Activated CD4-positive, alpha-beta T cell treated with anti-CD3 and anti-CD28 coated beads, Interleukin-2, amount 50 U/mL, for 24 hours (primary cell): ENCODE measurements at places on chromosomes 1 and 21.

- no peak for DNase-seq
Observed at GRCh38 chr1:154414606-154415005, 9.5 kb downstream of the IL6R start.

GRCh38 chr21:36609654-36610053, 89.3 kb upstream of the SIM2 start:
- no peak for DNase-seq

- no peak for DNase-seq
Observed at GRCh38 chr1:60935599-60936110, 146.7 kb upstream of the NFIA start.

- DNase-seq, result no peak
Observed at GRCh38 chr1:200207711-200208126, 180.2 kb downstream of the NR5A2 start.

DNA sequence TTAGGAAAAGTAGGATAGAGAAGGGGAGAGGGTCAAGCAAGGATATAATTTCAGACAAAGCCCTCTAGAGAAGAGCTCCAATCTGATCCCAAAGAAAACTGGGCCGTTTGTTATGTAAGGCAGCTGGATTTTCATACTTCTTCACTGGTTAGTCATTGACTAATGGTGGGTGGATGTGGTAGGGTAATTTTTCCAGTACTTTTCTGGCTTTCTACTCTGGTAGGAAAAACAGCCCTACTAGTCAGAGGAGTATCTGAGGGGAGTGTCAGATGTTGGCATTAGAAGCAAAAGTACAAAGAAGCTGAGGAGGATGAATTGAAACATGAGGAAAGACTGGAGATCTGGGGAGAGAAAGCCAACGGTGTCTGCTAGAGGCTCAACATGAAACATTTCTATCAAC, 145.3 kb downstream of the TNFSF18 start:
- DNase-seq, result no peak

GRCh38 chr1:197391303-197392226, 123.5 kb downstream of the CRB1 start:
- no peak for DNase-seq
